Ascending aorta (tissue), 2 donors: ENCODE measurements at places on chromosomes 7 and 10.

- DNase-seq = no peak
Observed at GRCh38 chr10:116538992-116539391, 6.7 kb upstream of the PNLIP start.

DNA sequence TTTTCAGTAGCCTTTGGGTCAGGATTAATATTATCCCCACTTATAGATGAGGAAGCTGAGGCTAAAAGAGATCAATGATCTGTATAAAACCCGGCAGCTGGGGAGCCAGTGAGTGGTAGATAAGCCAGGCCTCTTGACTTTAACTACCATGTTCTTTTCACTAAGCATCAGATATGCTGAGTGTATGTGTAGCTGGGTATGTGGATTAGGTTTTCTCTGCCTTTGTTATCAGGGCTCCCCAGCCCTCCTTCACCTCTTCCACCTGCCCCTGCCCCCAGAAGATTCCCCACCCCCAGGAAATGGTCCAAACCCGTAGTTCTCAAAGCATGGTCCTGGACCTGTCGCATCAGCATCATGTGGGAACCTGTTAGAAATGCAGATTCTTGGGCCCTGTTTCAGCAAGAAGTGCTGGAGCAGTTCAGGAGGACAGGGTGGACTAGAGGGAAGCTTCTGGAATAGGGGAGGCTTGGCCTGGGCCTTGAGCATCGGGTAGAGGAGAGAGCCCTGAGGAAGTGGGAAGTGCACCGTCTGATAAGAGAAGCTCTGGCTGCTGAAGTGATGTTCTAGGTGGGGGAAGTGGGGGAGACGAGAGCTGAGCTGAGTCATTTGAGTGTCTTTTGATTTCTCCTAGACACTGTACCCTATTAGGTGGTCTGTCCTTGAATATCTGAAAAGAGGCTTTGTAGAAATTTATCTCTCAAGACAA, 101.3 kb downstream of the HIF1AN start:
- no peak for DNase-seq

- DNase-seq = no peak
Observed at GRCh38 chr10:97593421-97593820, 3.9 kb downstream of the C10orf62 start.

- no peak for DNase-seq
Observed at GRCh38 chr10:6535156-6535764, 44.8 kb downstream of the PRKCQ start.

DNA sequence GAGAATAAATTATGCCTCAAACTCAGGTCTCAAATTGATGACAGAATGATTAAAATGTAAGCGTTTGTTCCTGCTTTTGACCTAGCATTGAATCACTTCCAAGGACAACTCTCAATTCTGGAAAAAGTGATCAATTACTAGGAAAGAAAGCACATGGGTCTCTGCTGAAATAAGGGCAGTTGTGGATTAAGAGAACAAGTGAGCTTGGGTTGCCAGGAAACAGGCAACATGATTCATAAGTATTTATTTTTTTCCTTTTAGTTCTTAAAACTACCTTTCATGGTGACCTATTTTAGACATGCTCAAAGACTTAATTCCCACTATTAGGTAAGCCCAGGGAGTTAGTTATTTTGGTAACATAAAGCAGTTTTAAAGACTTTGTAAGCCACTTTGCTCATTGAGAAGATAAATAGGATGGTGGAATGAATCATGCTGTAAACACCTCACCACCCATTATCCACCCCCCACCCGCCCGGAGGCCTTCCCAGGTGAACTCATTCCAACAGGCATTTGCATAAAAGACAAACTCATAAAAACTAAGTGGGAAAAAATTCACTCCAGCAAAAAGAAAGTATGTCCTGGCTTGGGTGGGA, 728.3 kb downstream of the SORCS1 start:
- DNase-seq = no peak

GRCh38 chr7:35253460-35253709, 515 bp downstream of the TBX20 start:
- no peak for DNase-seq

DNA sequence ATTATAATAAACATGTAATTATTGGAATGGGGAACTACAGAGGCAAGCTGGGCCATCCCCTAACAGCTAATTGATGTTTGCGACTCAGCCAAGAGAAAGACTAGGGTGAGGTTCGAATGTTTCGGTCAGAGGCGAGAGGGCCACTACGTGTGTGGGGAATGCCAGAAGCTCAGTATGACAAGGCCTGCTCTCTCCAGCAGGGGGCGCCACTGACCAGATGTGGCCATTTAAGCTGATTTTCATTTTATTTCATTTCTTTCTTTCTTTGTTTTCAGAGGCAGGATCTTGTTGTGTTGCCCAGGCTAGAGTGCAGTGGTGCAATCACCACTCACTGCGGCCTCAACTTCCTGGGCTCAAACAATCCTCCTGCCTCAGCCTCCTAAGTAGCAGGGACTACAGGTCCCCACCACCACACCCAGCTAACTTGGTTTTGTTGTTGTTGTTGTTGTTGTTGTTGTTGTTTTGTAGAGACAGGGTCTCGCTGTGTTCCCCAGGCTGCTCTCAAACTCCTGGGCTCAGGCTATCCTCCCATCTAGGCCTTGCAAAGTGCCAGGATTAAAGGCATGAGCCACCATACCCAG, 38.1 kb downstream of the TMEM130 start:
- DNase-seq = no peak

DNA sequence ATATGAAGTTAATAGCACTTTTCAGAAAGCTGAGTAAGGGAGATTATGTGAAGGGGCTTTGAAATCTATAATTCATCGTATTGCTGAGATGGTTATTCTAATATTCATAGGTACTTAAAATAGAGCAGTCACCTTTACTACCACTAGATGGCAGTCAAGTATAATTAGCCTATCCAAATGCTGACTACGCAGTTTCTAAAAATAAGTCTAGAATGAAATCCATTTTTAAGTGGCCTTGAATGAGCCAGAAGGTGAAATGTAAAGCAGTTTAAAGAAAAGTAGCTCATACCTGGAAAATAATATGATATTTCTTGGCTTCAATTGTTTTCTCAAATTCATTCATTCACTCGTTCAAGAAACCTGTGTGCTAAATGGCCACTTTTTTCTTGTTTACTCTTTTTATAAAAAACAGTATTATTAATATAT, 1277.1 kb downstream of the GATA3 start:
- DNase-seq = no peak

DNA sequence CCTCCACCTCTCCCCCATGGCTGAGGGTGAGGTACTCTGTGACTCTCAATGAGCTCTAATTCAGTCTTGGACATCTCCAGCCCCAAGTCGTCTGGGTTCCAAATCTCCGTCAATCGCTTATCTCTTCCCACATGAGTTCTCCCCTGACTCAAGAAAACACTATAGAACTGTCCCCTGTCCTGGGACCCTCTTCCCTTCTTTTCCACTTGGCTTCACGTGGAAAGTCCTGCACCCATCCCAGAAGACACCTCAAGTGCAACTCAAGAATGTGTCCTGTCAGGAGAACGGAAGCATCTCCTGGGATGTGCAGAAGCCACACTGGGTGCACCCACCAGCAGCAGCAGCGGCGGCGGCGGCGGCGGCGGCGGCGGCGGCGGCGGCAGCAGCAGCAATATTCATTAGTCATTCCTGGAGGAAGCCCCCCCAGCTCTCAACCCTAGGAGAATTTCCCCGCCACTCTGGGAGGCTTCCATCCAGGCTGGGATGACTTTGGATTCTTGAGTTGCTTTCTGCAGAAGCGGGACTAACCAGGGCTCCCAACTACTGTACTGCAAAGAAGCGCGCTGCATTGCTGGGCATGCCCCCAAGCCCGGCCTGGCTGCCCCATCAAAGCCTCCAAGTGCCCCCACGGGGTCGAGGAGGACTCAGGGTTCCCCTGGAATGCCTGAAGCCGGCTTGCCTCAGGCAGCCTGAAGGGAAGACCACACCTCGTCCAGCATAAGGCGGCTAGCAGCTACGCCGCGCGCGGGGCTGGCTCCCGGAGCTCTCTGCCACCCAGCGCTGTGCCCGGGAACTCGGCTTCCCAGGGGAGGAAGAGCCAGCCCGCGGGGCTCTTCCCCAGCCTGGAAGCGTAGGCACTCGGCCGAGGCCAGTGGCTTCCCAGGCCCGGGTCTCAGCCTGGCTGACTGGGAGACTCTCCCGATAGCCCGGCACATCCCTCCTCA, 1.0 kb downstream of the CRTAC1 start:
- DNase-seq = no peak

- DNase-seq = peak; percentile 9
Observed at GRCh38 chr7:25259487-25260243, 31.4 kb upstream of the NPVF start.

DNA sequence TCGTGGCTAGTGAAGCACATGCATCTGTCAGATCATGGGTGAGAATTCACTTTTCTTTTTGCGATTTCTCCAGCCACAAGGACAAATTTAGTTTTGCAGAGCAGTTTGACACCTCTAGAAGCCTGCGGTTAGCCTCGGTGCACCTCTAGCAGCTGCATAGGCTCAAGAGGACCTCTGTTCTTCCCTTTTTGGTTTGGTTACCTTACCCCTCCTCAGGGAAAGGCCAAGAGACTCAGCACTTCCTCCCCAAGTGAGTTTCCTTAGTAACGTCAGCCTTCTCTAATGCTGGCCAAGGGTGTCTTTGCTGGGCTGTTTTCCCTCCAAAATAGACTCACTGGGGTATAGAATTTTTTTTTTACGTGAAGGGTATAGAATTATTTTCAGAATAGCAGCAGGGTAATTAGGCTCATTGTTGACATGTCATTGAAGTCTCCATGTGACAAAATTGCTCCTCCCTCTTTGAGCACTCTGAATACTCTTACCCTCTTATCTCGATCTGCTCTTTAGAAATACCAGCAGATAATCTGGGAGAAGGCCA, 97.8 kb downstream of the AUTS2 start:
- no peak for DNase-seq

- no peak for DNase-seq
Observed at GRCh38 chr7:51249187-51249945, 67.2 kb downstream of the COBL start.

GRCh38 chr7:46146454-46147255, 225.6 kb upstream of the IGFBP3 start:
- DNase-seq = no peak

GRCh38 chr7:142774826-142775225, 4.1 kb downstream of the PRSS2 start:
- DNase-seq = no peak

DNA sequence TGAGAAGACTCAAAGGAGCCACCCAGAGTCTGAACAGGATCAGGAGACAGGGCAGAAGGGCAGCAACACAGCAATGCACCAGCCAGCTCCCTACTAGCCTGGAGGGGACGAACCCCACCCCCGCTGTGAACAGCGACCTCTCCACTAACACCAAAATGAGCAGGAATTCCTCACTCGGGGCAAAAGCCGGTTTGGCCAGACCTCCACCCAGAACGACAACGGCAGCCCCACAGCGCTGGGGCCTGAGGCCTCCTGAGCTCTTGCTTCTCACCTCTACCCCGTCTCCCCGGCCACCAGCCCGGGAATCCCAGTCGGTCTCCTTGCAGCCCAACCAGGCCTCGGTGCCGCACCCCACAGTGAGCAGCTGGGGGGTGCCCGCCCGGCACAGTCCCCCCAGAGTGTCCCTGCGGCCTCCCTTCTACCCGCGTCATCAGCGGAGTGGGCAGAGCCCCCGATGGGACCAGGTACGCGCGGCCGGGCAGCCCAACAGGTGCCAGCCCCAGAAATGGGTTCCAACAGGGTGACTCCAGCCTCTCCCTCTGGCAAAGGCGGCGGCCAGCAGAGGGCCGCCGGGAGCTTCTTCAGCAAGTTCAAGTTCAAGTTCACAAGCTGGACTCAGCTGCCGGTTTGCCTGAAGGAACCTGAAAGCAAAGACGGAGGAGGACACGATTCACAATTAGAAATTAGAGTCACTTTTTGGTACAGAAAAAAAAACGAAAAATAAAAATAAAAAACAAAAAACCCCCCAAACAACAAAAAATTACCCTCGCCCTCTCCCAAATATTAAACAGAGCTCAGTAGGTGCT, 129.0 kb downstream of the MARCHF5 start:
- DNase-seq = no peak

GRCh38 chr10:76915316-76915715, 722.3 kb downstream of the KCNMA1 start:
- no peak for DNase-seq

DNA sequence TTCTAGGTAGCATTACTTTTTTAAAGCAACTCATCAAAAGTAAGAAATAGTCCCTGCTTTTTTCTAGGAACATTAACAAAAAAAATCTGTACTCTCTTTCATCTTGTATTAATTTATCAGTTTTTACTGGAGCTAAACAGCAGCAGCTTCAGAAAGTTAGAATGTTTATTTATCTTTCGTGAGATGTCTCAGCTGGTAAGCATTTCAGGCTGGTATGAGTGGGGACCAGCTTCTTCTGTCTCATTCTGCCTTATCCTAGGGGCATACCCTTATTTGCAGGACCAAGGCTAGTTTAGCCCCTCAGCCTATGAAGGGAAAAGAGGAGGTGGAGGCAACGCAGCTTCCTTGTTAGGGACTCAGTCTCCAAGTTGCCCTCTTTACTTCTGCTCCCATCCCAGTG, 35.1 kb downstream of the LANCL2 start:
- no peak for DNase-seq

DNA sequence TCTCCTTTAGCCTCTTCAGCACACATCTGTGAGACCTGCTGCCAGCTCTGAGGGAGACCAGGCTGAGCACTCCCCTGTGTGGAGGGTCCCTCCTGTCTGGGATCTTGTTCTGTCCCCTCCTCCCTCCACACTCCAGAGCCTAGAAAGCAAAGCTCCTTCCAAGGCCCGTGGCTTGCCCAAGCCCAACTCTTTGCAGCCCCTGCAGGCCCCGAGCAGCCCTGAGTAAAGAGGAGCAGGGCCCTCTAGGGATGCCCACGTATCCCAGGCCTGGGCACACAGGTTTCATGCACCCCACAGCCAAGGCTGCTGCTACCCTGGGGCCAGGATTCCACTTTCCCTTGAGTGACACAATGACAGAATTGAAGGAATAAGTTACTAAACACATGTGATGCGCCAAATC, 24.0 kb downstream of the COBL start:
- DNase-seq = no peak

GRCh38 chr7:99449326-99449725, 10.6 kb downstream of the CPSF4 start:
- DNase-seq = no peak

DNA sequence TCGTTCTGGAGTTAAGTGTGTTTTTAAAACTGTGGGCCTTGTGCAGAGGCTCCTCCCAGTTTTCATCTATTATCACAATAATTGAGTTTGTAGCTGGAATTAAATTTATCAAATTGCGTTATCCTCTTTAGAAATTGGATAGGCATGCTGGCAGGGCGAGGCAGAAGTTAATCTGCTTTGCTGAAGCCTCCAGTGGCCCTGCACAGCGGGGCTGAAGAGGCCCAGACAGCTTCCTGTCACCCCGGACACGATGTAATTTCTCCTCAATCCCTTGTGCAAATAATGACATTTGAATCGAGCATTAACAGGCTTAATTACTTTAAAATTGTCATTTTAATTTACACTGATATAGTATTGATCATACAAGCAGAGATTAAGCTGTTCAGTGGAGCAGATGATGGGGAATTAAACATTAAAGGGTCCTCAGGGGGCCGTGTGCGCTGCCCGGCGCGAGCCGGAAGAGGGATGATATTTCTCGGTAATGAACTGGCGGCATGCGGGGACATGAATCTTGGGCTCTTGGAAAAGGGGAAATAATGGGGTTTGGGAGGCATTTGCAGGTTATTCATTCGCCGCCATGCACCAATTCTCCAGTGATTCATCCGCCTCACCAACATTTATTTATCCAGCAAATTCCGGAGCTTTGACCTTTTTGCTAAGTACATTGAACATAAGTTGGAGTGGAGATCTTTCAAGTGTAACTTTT, 118.5 kb downstream of the NKX6-2 start:
- no peak for DNase-seq

- no peak for DNase-seq
Observed at GRCh38 chr10:109030581-109031210, 892.6 kb downstream of the XPNPEP1 start.
